ENCODE measurements at places on chromosomes 1 and 21. TPM values are rescaled to one million over a fixed set of nuclear protein-coding genes. Genes with fewer than 3 reads are reported as not detected.
A peak's percentile ranks its signal among the peaks of the same experiment; 100 is the strongest.

The C1orf105 gene
- 15.1 TPM for total RNA-seq

The CHAF1B gene
- total RNA-seq, result 5.2 TPM

The SELENBP1 gene
- total RNA-seq, result 13.0 TPM

The CLEC20A gene
- total RNA-seq, result 1.1 TPM

The SPRR2A gene
- total RNA-seq, result not detected

The CHODL gene
- total RNA-seq, result 123 TPM

The GJC2 gene
- total RNA-seq, result 2.0 TPM

The GPR25 gene
- 0.87 TPM for total RNA-seq

The LGALS8 gene
- total RNA-seq, result 115 TPM

DNA sequence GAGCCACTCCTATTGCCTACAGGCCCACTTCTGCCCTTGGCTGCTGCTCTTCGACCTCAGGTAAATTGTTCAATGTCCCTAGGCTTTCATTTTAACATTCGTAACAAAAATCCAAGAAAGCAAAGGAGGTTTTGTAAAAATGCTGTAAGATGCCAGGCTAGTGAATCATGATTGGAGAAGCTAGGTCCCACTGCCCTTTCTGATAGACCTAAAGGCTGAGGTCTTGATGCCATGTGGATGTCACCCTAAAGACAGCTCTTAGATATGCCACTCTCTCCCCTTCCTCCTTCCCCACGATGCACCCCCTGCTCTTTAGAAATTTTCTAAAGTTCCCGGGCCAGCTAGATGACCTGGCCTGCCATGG, 9.9 kb upstream of the TMEM39B start:
- no peak for DNase-seq

DNA sequence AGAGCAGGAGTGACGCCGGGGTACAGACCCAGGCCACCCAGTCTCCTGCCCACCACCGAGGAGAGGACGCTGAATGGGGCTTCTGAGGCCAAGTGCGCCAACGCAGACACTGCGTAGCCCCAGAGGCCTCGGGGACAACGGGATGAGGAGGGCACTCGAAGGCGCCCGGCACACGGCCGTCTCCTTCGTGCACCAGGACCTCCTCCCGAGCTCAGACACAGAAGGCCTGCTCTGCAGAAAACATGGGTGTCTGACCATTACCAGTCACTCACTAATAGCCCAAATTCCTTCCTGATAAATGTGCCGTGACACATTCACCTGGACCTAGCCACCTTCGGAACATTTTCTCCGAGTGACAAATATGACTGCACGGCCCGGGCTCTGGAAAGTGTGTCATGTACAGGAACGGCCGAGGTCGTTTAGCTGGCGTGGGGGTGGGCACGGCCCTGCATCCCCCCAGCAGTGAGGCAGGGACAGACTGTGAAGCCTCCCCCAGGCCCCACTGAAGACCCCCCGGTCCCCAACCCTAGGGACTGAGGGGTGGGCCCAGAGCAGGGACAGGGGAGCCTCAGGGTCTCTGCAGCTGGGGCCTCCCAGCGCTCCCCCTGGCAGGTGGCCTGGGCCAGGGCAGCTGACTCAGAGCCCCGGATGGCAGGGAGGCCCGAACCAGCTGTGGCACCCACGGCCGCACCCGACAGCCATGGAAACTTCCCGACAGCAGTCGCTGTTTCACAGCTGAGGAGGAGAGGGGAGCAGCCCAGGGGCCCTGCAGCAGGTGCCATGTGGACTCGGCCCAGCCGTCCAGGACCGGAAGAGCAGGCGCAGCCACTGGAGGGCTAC, 16.7 kb upstream of the COL6A2 start:
- DNase-seq, result no peak

DNA sequence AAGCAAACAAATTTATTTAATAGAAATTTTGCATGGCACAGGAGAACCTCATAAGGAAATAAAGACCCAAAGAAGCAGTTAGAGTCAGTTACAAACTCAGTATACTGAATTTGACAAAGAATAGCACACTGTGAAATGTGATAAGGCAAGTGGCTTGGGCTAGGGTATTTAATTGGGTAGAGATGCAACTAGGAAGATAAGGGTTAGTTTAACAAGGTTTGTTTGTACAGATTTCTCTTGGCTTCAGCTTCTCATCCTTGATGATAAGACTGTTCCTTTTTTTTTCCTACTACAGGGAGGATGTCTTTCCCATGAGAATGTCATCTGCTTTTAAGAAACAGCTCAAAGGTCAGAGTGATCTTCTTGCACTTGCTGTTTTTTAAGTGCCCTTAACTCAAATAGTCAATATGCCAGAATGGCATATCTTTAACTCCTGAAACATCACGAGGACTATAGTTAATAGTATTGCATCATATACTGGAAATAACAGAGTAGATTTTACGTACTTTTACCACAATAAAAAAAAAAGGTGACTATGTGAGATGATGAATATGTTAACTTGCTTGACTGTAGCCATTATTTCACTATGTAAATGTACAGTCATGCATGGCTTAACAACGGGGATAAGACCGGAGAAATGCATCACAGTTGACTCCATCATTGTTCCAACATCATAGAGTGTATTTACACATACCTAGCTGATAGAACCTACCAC, 9.2 kb upstream of the TRAF3IP3 start:
- no peak for DNase-seq

- no peak for DNase-seq
Measured at GRCh38 chr1:207518608-207519236, 22.8 kb downstream of the CR1 start.

GRCh38 chr21:16537501-16537900, 807.7 kb downstream of the USP25 start:
- no peak for DNase-seq

DNA sequence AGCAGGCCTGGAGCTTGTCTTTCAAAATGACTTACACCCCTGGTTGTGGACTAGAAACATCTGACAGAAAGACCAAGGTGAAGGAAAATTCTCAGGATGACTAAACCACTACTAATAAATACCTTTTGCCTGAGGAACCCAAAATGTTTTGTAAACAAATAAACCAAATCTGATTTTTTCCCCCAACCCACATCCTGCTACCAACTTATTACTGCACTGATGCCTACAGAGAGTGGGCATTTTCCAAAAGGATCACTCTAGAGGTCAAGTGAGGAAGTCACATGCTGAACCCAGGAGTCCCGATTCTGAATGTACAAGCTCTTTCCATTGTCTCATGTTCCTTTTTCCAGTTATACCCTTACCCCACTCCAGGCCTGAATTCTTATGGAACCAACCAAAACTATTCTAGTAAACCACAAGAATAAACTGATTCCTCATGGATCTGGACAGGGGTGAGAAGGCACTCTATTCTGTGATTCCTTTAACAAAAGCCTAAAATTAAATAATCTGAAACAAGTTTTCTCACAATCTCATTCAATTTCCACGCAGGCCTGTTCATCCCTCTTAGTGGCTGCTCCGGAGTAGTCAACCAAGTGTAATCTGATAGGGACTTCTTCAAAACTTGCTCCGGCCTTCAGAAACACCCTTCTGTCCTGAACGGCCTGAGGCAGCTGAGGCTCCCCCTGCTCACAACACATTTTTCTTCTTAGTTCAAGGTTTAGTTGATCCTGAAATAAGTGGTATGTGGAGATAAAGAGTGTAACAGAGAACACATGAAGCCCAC, 1.4 kb downstream of the PI4KB start:
- no peak for DNase-seq

DNA sequence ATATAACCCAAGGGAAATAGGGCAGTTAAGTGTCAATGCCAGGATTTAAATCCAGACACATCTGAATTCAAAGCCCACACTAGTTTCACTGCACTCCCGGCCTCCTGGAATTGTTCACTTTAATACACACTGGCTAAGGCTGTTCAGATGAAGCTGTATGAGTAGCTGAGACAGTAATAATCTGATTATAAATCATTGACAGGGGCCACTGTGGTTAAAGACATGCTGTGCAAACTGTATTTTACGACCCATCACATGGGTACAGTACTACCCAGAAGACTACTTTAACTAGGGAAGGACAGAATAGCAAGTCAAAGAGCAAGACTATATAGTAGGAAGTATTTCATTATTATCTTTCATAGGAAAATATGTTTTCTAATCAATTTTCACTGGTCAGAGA, 16.1 kb upstream of the NTNG1 start:
- DNase-seq, result no peak

- peak; percentile 92 for DNase-seq
Measured at GRCh38 chr1:46036894-46037839, 95.3 kb downstream of the PIK3R3 start.

DNA sequence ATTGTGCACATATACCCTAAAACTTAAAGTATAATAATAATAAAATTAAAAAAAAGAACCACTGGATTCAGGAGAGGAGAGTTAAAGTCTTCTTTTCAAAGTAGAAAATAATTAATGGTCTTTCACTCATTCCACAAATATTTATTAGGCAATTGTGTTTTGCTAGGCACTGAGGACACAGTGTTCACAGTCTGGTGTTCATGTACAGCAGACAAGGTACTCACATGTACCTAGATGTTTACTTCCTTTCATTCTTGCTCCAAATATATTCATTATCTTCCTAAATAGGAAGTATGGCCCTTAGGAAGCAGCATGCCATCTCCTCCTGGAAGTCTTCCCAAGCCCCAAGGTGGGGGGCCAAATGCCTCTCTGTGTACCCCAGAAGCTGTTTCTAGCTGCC, 265.0 kb downstream of the NPHP4 start:
- no peak for DNase-seq

GRCh38 chr1:115343200-115343737, 5.2 kb upstream of the NGF start:
- DNase-seq, result no peak

- DNase-seq, result no peak
Measured at GRCh38 chr1:70671006-70671405, 259.9 kb downstream of the CTH start.

DNA sequence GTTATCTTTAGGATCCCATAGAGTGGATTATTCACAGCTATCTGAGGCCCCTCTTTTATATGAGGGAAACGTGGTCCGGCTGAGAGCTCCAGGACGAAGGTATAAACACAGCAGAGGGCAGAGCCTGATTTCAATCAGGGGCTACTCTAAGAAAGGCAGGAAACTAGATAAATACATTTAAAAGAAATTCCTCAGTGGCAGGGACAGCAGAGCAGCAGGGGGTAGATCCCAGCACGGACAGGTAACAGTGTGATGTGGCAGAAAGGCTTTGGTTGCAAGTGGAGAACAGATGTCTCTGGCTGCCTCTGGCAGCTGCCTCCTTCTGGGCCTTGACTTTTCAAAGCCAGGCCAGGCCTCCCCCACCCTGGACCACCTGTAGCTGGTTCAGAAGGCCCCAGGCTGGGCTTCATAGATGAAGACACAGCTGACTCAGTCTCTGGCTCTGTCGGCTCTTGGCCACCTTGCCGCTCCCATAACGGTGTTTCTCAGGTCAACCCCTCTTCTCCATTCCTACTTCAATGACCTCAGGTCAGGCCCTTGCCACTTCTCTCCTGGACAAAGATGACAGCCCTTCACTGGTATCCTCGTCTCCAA, 43.8 kb downstream of the FAM78B start:
- DNase-seq, result no peak

- DNase-seq, result no peak
Measured at GRCh38 chr1:180040034-180040433, 85.4 kb downstream of the CEP350 start.

DNA sequence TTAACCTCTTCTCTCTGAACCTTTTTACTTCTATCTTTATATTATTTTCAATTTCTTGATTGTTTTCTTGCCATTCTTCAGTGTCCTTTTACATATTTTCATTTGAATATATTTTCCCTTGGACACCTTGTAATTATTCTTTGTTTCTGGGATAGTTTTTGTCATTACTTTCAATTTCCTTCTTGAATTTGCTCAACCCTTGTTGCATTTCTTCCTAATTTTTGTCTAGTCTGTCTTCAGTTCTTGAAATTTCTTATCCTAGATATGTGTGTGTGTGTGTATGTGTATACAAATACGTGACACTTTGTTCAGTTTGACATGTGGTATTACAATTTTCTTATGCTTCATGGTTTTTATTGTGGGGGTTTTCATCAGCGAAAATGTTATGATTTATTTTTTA, 1.9 kb upstream of the GALNT2 start:
- no peak for DNase-seq

- DNase-seq, result no peak
Measured at GRCh38 chr1:155241841-155242264, 13.4 kb downstream of the ENTREP3 start.

DNA sequence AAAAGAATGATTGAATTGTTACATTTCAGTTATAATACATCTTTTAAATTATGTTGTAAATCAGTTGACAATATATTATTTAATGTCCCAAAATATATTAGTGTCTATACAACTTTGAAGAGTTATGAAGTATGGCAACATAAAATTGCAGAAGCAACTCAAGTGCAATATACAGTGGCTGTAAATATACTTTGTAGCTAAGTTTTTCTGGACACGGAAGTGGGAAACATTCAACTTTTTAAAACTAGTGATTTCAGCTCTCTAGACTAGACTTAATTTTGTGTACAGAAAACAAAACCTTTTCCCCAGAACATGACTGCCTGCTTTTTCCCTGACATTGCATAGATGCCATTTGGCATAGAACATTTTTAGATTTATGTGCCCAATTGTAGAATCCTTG, 29.5 kb upstream of the ABCG1 start:
- no peak for DNase-seq

DNA sequence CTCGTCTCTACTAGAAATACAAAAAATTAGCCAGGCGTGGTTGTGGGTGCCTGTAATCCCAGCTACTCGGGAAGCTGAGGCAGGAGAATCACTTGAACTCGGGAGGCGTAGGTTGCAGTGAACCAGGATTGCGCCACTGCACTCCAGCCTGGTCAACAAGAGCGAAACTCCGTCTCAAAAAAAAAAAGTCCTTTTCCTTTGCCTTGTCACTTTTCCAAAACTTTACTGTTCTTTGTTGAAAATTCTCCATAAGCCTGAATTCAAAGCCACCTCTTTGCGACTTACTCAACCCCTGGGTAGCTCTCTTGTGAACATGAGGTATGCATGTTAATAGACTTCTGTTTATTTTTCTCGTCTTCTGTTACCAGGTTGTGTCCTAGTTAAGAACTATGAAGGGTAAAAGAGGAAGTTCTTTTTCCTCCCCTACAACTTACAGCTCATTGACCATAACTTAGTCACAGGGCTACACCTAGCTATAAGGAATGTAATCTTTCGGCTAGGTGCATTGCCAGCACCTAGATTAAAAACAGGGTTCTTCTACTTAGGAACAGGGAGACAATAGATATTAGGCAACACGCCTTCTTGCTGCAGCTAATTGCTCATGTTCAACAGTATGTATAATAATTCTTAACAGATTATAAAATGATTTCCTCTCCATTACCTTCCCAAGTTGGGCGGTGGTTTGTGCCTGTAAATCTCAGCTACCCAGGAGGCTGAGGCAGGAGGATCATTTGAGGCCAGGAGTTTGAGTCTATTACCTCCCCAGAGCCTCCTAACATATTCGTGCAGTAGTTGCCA, 40.9 kb downstream of the PTAFR start:
- DNase-seq, result no peak

DNA sequence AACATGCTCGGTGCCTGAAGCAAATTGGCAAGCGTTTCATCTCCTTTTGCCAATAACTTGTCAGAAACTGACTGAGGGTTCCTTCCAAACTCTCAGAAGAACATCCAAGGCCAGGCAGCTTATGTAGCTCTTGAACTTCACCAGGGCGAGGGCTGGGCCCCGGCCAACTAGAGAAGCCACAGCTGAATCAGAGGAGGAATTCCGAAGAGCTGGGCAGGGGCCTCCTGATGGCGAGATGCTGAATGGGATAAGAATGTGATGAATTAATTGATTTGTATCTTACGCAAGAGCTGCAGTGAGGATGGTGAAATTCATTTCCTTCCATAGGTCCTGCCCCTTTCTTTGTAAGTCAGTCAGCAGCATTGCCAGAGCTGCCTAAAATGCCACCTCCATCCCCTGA, 345.8 kb downstream of the KIF26B start:
- no peak for DNase-seq
